Urothelium cell line (cell line): ENCODE measurements at places on chromosomes 12 and 14.
A peak's percentile ranks its signal among the peaks of the same experiment; 100 is the strongest.

DNA sequence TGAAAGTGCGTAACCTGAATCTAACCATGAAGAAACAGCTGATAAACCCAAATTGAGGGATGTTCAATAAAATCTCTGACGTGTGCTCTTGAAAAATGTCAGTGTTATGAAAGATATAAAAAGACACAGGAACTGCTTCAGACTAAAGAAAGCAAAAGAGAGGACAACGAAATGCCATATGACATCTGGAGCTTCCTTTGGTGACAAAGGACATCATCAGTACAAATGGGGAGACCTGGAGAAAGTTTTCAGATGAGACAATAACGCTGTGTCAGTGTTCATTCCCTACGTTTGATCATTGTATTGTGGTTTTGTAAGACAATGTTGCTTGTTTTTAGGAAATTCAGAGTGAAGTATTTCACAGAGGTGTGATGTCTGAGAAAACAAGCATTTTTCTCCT, 125.9 kb upstream of the MAP1LC3B2 start:
- no peak for DNase-seq

- no peak for DNase-seq
Observed at GRCh38 chr14:73973497-73973896, 23.4 kb downstream of the COQ6 start.

- DNase-seq = no peak
Observed at GRCh38 chr12:108643941-108644810, 10.5 kb upstream of the SELPLG start.

GRCh38 chr14:67335781-67336180, 23.8 kb downstream of the ATP6V1D start:
- peak; percentile 32 for DNase-seq

GRCh38 chr12:18361433-18361832, 100.1 kb downstream of the PIK3C2G start:
- DNase-seq = no peak

GRCh38 chr12:49671031-49671765, 36.0 kb downstream of the FMNL3 start:
- DNase-seq = no peak

DNA sequence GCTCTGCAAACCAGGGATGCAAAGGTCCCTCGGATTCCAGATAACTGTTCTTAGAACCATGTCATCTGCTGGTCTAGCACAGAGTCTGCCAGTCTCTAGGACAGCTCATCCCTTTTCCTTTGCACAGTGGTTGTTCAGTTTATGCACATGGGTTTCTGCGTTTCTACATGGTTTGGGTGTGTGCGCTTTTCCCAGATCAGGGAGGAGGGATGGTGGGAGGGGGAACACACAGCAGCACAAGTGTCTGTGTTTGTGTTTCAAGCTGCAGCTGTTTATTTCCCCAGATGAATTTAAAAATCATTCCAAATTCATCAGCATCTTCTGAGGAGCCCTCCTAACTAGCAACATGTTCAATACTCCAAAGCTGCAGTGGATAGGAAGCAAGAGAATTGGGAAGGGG, 45.4 kb downstream of the ANO2 start:
- no peak for DNase-seq

GRCh38 chr12:52024845-52025230, 18.1 kb downstream of the TAMALIN start:
- DNase-seq = no peak

GRCh38 chr14:90535556-90536090, 138.8 kb downstream of the CALM1 start:
- DNase-seq = no peak
